T-helper 1 cell (primary cell): ENCODE measurements at places on chromosomes 13 and 19.

DNA sequence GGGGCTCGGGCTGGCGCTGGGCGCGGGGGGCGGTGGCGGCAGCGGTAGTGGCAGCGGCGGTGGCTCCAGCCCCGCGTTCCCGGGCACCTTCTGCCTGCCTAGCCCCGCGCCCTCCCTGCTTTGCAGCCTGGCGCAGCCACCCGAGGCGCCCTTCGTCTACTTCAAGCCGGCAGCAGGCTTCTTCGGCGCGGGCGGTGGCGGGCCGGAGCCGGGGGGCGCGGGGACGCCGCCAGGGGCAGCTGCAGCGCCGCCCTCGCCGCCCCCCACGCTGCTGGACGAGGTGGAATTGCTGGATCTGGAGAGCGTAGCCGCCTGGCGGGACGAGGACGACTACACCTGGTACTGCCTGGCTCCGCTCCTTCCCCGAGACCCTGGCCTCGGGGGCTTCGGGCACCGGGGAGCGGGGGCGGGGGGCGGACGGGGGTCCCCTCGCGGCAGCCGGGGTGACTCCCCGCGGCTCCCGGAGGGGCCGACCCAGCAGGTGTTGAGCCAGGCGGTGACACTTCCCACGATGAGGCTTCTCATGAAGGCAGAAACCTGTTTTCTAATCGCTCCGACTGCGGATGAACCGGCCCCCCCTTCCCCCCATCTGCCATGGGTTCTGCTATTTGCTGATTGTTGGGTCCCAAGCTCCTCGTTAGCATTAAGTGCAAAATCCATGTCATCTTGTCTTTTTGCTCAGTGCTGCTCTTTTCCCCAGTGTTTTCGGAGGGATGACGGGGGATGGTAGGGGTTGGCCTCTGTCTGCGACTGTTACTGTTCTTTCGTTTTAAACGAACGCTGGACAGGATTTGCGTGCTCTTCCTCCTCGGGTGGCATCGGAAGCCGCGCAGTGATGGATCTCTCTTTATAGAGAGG lies 943 bp downstream of the SLAIN1 start:
- DNase-seq = peak; percentile 24

DNA sequence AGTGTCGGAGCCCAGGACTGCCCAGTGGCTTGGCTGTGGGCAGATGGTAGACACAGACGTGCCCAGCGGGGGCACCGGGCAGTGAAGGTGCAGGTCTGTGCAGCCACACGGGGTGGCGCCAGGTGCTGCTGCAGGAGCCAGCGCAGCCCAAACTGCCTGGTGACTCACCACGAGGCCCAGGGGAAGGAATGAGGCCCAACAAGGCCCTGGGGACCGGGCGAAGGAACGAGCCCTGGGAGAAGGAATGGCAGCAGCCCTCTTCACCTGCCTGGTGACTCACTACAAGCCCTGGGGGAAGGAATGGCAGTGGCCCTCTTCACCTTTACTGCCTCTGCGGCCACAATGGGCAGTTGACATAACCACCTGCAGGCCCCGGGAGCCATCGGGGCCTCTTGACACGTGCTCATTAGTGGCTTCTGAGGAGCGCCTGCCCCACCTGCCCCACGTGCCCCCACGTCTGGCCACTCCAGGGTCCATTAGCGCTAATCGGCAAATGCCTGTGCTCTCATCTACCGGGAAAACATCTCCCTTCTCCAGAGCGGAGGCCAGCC lies 9.3 kb downstream of the MED16 start:
- DNase-seq = no peak

DNA sequence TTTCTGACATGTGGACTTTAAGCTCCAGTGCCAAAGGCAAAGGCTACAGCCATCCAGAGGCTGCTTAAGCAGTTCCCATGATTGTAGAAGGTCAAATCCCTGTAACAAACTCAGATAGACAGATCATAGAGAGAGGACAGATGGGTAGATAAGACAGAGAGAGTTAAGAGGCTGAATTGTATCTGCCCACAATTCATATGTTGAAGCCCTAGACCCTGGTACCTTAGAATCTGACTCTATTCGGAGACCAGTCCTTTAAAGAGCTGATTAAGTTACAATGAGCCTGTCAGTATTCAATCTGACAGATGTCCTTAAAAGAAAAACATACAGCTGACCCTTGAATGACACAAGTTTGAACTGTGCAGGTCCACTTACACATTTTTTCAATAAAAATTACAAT lies 115.2 kb downstream of the RAP2A start:
- no peak for DNase-seq

- no peak for DNase-seq
Measured at GRCh38 chr19:708154-709143, at the start of gene PALM. PALM (plus strand) TSS chr19:708935; CDS start chr19:709147, 212 bp downstream.

- DNase-seq = no peak
Measured at GRCh38 chr19:16351133-16351809, 26.6 kb downstream of the KLF2 start.

- DNase-seq = no peak
Measured at GRCh38 chr19:38024992-38025908, 118.2 kb downstream of the SIPA1L3 start.

- no peak for DNase-seq
Measured at GRCh38 chr13:39251340-39251739, 213.1 kb downstream of the NHLRC3 start.

DNA sequence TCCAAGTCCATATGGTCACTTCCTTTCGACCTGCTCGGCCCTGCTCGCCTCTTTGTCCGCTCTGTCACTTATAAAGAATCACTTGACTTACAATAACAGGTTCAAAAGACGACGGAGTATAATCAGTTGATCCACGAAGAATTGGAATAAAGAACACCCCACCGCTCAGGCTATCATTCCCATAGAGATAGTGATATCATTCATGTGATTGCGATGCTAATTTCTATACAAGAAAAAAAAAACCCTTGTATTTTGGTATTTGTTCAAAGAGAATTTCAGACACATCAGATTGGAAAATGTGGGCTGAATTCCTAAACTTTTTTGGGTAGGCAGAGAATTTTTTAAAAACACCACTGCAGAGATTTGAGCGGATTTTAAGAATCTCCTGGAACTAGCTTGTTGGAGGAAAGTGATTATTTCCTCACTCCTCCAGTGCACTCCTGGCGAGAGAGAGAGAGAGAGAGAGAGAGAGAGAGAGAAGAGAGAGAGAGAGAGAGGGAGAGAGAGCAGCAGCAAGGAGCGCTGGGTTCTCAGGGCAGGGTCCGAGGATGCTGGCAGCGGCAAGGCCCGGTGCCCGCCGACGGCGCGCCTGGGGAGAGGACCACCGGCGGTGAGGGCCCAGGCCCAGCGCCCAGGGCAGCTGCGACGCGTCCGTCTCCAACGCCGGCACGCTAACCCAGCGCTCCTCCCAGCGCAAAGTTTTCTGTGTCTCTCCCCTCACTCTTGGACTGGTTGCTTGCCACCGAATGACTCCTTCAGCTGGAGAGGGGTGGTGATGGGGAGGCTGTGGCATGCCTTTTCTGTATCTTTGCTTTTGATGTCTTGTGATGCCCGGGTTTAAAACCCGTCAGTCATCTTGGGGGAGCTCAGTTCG lies 149.0 kb upstream of the ZNF536 start:
- DNase-seq = no peak

DNA sequence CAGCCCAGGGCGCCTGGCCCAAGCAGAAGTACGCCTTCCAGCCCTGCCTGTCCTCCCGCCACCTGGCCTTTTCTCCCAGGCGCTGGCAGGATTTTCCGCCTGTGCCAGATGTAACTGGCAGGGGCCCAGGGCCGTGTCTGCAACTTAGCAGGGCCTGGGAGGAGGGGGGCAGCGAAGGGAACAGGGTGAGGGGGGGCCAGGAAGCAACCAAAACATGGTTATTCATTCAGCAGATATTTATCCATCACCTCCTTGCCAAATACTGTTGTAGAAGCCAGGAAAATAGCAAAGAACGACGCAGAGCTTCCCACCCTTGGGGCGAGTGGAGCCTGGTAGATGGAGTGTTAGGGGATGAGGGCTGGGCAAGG lies 5.6 kb downstream of the TLE6 start:
- DNase-seq = no peak

DNA sequence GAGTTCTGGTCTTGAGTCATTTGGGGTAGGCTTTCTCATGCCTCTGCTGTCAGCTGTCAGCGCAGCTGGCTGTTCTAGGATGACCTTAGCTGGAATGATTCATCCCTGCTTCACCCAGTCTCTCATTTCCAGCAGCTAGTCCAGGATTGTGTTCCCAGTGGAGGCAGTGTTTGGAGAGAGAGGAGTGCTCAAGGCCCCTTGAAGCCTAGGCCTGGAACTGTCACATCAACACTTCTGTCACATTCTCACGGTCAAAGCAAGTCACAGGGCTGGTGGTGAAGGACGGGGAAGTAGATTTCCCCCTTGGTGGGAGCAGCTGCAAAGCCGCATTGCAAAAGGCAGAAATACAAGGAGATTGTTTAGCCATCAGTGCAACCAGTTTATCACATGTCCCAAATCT lies 15.2 kb downstream of the TPT1 start:
- no peak for DNase-seq

- DNase-seq = no peak
Measured at GRCh38 chr19:38329651-38330050, 6.0 kb upstream of the CATSPERG start.

GRCh38 chr13:49112782-49113525 lies 107.2 kb upstream of the MLNR start:
- DNase-seq = no peak

- DNase-seq = no peak
Measured at GRCh38 chr19:11227195-11227886, 12.1 kb upstream of the ANGPTL8 start.

- DNase-seq = no peak
Measured at GRCh38 chr19:13957051-13957450, 4.7 kb downstream of the DCAF15 start.

- DNase-seq = no peak
Measured at GRCh38 chr19:29702963-29703320, 12.1 kb downstream of the C19orf12 start.

DNA sequence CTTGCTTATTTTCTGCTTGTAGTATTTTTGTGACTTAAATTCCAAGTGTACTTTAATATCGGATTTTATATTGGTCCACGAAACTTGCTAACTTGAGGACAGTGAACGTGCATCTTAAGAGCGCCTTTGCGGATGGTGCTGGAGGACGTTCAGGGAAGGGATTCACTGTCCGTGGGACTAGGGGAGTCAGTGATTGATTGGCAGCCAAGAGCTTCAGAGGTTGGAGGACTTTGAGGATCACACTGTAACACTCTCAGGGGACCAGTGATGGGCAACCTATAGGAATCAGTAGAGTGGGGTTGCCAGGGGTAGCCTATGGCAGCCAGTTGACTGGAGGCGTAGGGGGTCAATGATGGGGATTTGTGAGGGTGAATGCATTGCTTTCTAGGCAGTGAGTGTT lies 516 bp downstream of the ZNF175 start:
- DNase-seq = no peak

- DNase-seq = no peak
Measured at GRCh38 chr19:3243819-3244700, 19.6 kb downstream of the CELF5 start.

GRCh38 chr19:49684251-49684982 lies 5.0 kb upstream of the ADM5 start:
- DNase-seq = no peak

DNA sequence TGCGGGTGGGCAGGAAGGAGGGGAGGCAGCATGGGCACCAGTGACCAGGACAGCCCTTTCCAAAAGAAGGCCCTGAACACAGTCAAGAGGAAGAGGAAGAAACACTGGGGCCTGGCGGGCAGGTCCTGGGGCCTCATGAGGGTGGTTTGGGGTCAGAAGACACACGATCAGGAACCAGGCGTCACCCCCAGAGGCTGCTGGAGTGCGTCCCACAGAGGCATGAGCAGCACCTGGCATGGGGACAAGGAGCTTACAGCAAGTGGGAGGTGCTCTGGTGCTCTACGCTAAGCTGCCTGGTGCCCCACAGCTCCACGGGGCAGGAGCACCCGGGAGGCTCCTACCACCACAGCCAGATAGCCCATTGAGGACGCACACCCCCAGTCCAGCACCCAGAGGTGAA lies 20.0 kb downstream of the ELL start:
- no peak for DNase-seq

DNA sequence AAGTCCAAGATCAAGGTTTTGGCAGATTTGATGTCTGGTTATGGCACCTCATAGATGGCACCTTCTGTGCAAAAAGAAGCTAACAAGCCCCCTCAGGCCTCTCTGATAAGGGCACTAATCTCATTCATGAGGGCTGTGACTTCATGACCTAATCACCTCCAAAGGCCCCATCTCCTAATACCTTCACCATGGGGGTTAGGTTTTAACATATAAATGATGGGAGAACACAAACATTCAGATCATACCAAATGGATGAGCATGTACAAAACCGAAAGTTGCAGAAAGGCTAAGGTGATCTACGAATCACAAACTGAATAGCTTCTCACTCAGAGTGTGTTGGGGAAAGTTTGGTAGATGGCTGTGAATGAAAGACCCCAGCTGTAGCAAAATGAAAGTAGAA lies 217.4 kb downstream of the TBC1D4 start:
- no peak for DNase-seq

DNA sequence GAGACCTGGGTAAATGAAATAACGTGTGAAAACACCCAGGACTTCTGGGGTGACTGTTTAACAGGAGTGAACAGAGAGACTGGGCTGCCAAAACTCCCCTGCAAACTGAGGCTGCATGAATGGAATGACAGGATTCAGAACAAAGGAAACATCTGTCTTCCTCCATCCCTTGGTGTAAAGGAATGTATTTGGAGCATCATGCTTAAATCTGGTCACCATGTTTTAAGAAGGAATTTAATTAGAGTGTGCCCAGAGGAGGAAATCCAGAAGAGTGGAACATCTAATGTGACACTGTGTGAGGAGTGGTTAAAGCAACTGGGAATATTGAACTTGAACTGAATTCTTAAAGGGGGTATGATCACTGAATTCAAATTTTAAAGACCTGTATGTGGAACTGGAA lies 437.2 kb downstream of the LIG4 start:
- no peak for DNase-seq

GRCh38 chr13:84542348-84542747 lies 660.1 kb upstream of the SLITRK1 start:
- no peak for DNase-seq

- DNase-seq = no peak
Measured at GRCh38 chr13:26897706-26898550, 137.3 kb upstream of the GPR12 start.
